ENCODE measurements at places on chromosomes 6 and 20. TPM values are rescaled to one million over a fixed set of nuclear protein-coding genes. Genes with fewer than 3 reads are reported as not detected.

Gene FERMT1
- total RNA-seq, result 0.13 TPM

Gene FAM209B
- not detected for total RNA-seq

Gene MEI4
- total RNA-seq, result not detected

Gene RIMS1
- total RNA-seq, result 21.2 TPM

Gene CDH26
- total RNA-seq, result 1.1 TPM
